Subcutaneous preadipocyte (primary cell): ENCODE measurements at places on chromosomes 2 and 18. TPM values are rescaled to one million over a fixed set of nuclear protein-coding genes. Genes with fewer than 3 reads are reported as not detected.

The PLEK gene
- total RNA-seq = not detected in 2 replicates

The KCNS3 gene
- total RNA-seq = 0.39 and 1.1 TPM in 2 replicates

The SIX3 gene
- total RNA-seq = under 0.01 and 0.39 TPM in 2 replicates

The TMEM163 gene
- not detected in 2 replicates for total RNA-seq

The KCNG2 gene
- not detected in 2 replicates for total RNA-seq

The FMNL2 gene
- total RNA-seq = 38.2 and 83.5 TPM in 2 replicates

The PLEKHH2 gene
- 4.0 and 4.3 TPM in 2 replicates for total RNA-seq

The RIT2 gene
- total RNA-seq = not detected in 2 replicates

The GRHL1 gene
- total RNA-seq = 1.1 and 1.6 TPM in 2 replicates

The TCF7L1 gene
- total RNA-seq = 1.8 and 2.2 TPM in 2 replicates

The CYRIA gene
- total RNA-seq = 2.5 and 2.6 TPM in 2 replicates

The MYO5B gene
- under 0.01 TPM in 1 of 2 replicates, not detected in the other for total RNA-seq

The KRTCAP3 gene
- total RNA-seq = 0.39 TPM in 1 of 2 replicates, not detected in the other

The CHRNG gene
- not detected in 2 replicates for total RNA-seq
